Endodermal cell (in vitro differentiated cells): ENCODE measurements at places on chromosomes 2 and 18. TPM values are rescaled to one million over a fixed set of nuclear protein-coding genes. Genes with fewer than 3 reads are reported as not detected.

The ZNF521 gene
- 21.4 to 39.5 TPM (median 26.0 TPM) in 3 replicates for total RNA-seq

The ACMSD gene
- total RNA-seq = not detected in 3 replicates

The PLEK gene
- not detected in 3 replicates for total RNA-seq

The VPS54 gene
- total RNA-seq = 20.7 to 25.8 TPM (median 25.7 TPM) in 3 replicates

The GAD1 gene
- total RNA-seq = 10.5 to 17.6 TPM (median 12.8 TPM) in 3 replicates

The TEX44 gene
- total RNA-seq = not detected in 2 replicates

The FEV gene
- total RNA-seq = not detected in 2 replicates

The MEIS1 gene
- total RNA-seq = 1.8 to 3.0 TPM (median 2.8 TPM) in 3 replicates

The GPAT2 gene
- total RNA-seq = 0.32 and 0.33 TPM in 2 replicates

The GLI2 gene
- total RNA-seq = 17.0 and 21.1 TPM in 2 replicates

The TRMT61B gene
- total RNA-seq = 19.9 and 21.1 TPM in 2 replicates

The UGT1A4 gene
- total RNA-seq = not detected in 2 replicates

DNA sequence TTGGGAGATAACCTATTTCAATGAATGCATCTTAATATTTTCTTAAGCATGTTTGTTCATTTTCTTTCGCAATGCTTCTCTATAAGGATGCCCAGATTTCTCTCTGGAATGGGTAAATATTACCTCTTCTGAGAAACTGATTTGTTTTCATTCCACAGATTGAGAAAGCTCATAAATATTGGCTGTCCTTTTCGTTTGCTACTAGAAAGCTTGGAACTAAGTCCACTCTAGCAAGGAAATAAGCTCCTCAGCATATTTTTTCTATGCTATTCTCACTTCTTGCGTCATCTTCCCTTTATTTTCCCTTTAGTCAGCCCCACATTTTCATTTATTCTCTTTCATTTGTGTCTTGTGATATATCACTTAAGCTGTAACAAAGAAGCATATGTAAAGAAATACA lies 76.3 kb downstream of the ANTXR1 start:
- no peaks in the 10 kb centered on the region for H3K27me3 ChIP-seq
- no peaks in the 10 kb centered on the region for H3K4me1 ChIP-seq
- no peak overlapping the region for H3K27ac ChIP-seq
- H3K4me3 ChIP-seq = no peak overlapping the region

- H3K4me3 ChIP-seq = no peak overlapping the region
- no peak overlapping the region for H3K27ac ChIP-seq
- no peaks in the 10 kb centered on the region for H3K4me1 ChIP-seq
Measured at GRCh38 chr2:35538796-35539195, 816.8 kb upstream of the CRIM1 start.

- H3K27ac ChIP-seq = peak overlapping the region; percentile 46
- peak overlapping the region; percentile 61 for H3K4me3 ChIP-seq
- peaks cover 8% of the 10 kb centered on the region for H3K4me1 ChIP-seq
- no peaks in the 10 kb centered on the region for H3K27me3 ChIP-seq
Measured at GRCh38 chr2:132422736-132423135, 6.1 kb downstream of the GPR39 start.

- no peaks in the 10 kb centered on the region for H3K36me3 ChIP-seq
- no peak overlapping the region for H3K27ac ChIP-seq
- DNase-seq = no peak
- no peak overlapping the region for H3K4me3 ChIP-seq
Measured at GRCh38 chr2:71742953-71743601, 289.7 kb downstream of the DYSF start.

GRCh38 chr2:128594953-128595677 lies 276.4 kb upstream of the HS6ST1 start:
- no peak for DNase-seq
- no peaks in the 10 kb centered on the region for H3K4me1 ChIP-seq
- H3K36me3 ChIP-seq = no peaks in the 10 kb centered on the region
- H3K27ac ChIP-seq = no peak overlapping the region

GRCh38 chr2:179165356-179166000 lies 99.2 kb downstream of the SESTD1 start:
- no peak overlapping the region for H3K27ac ChIP-seq
- H3K4me1 ChIP-seq = peaks cover 2% of the 10 kb centered on the region
- H3K27me3 ChIP-seq = no peaks in the 10 kb centered on the region
- peaks cover 30% of the 10 kb centered on the region for H3K36me3 ChIP-seq
- DNase-seq = no peak
- no peak overlapping the region for H3K4me3 ChIP-seq

GRCh38 chr18:43662657-43663056 lies 385.4 kb upstream of the SYT4 start:
- H3K27me3 ChIP-seq = no peaks in the 10 kb centered on the region
- H3K27ac ChIP-seq = no peak overlapping the region
- H3K4me3 ChIP-seq = no peak overlapping the region
- no peaks in the 10 kb centered on the region for H3K4me1 ChIP-seq
- no peak for DNase-seq
- no peaks in the 10 kb centered on the region for H3K36me3 ChIP-seq

DNA sequence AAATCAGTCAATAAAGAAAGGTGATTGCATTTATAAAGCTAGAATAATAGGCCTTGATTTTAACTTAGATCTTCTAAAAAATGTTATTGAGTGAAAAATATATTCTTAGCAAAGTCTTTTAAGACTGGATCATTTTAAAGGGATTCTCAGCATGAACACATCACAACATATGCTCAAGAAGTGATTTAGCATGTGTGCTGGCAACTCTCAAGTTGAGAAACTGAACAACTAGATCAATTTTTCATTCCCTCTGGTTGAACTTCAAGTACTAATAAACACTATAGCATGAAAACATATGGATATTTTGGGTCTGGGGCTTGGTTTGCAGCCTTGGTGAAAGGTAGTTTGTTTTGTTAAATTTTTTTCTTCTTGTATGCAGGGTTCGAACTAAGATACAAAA lies 107.8 kb upstream of the PNPT1 start:
- H3K4me3 ChIP-seq = no peak overlapping the region
- no peaks in the 10 kb centered on the region for H3K27me3 ChIP-seq
- H3K36me3 ChIP-seq = no peaks in the 10 kb centered on the region
- H3K4me1 ChIP-seq = no peaks in the 10 kb centered on the region
- DNase-seq = no peak

- H3K27me3 ChIP-seq = peaks cover 47% of the 10 kb centered on the region
- H3K27ac ChIP-seq = no peak overlapping the region
- no peak overlapping the region for H3K4me3 ChIP-seq
- no peaks in the 10 kb centered on the region for H3K4me1 ChIP-seq
Measured at GRCh38 chr18:25033747-25034471, 318.1 kb downstream of the ZNF521 start.

- H3K4me3 ChIP-seq = no peak overlapping the region
- H3K36me3 ChIP-seq = no peaks in the 10 kb centered on the region
- no peak overlapping the region for H3K27ac ChIP-seq
- H3K27me3 ChIP-seq = peaks cover 36% of the 10 kb centered on the region
- DNase-seq = no peak
Measured at GRCh38 chr2:19865151-19865550, 36.6 kb downstream of the TTC32 start.

- no peak overlapping the region for H3K4me3 ChIP-seq
- no peak overlapping the region for H3K27ac ChIP-seq
- H3K27me3 ChIP-seq = no peaks in the 10 kb centered on the region
- H3K36me3 ChIP-seq = no peaks in the 10 kb centered on the region
- peak; percentile 66 for DNase-seq
Measured at GRCh38 chr18:62339106-62339988, 14.2 kb downstream of the TNFRSF11A start.

GRCh38 chr2:231621051-231621879 lies 28.6 kb downstream of the TEX44 start:
- DNase-seq = peak; percentile 90
- no peaks in the 10 kb centered on the region for H3K4me1 ChIP-seq
- H3K36me3 ChIP-seq = no peaks in the 10 kb centered on the region
- no peak overlapping the region for H3K27ac ChIP-seq

DNA sequence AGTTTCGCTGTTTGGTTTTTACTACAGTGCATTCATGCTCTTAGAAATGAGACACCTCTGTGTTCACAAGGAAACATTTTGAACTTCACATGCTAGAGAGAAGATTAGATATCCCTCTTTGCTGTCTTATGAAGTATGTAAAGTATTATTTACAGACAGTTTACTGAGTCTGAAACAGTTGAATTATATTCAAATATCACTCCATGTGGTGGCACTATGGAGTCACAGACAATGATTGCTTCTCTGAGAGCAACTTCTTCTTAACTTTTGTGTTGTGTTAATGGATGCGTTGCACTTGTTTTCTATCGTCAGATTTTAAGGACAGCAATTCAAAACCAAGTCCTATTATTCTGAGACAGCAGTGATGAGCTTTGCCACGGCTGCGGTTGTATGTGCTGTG lies 823.6 kb downstream of the GALR1 start:
- no peak for DNase-seq
- no peak overlapping the region for H3K4me3 ChIP-seq
- H3K27ac ChIP-seq = no peak overlapping the region
- no peaks in the 10 kb centered on the region for H3K36me3 ChIP-seq

GRCh38 chr2:40251137-40251536 lies 200.8 kb downstream of the SLC8A1 start:
- no peak overlapping the region for H3K4me3 ChIP-seq
- H3K27me3 ChIP-seq = no peaks in the 10 kb centered on the region
- H3K4me1 ChIP-seq = no peaks in the 10 kb centered on the region
- H3K36me3 ChIP-seq = no peaks in the 10 kb centered on the region

DNA sequence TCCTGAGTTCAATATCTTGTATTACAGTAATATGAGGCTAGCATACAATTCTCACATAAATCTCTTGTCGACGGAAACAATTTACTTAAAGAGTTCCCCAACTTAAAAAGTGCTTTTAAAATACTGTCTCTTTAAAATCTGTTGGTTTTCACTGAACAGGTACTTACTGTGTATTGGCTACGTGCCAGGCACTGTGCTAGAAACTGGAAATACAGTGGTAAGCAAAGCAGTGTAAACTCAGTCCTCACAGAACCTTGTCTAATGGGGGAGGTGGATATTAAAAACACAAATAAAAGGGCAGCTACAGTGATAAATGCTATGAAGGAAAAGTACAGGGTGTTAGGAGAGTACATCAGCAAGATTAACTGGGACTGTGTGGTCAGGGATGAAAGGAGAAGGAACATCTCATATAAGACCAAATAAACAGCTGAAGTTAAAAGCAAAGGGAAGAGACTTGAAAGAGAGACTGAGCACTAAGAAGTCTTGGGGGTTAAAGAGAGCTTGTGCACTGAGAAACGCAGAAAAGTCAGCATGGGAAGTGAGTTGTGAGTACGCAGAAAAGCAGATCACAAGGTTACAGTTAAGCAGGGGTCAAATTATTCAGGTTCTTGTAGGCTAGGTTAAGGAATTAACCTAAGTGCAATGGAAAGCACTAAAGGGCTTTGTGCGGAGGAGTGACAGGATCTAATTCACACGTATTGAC lies 52.5 kb downstream of the USP40 start:
- no peak for DNase-seq
- no peaks in the 10 kb centered on the region for H3K36me3 ChIP-seq
- no peaks in the 10 kb centered on the region for H3K4me1 ChIP-seq
- no peak overlapping the region for H3K27ac ChIP-seq
- no peak overlapping the region for H3K4me3 ChIP-seq

DNA sequence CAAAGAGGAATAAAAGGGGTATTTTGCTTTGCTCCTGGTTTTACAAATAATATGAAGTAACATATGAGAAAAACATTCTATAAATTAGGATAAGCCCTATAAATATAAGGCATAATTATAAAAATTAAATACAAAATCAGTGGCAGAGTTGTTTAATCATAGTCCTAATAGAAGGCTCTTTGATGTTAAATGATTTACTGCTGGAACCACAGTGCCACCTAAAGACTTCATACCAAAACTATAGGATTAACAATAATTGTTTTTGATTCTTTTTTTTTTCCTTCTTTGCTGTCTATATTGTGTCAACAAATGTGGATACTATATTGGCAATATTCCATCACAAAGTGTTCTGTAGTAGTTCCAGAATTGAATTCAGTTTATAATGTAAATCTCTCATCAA lies 837.7 kb upstream of the SLC39A10 start:
- DNase-seq = no peak
- no peaks in the 10 kb centered on the region for H3K27me3 ChIP-seq
- H3K36me3 ChIP-seq = no peaks in the 10 kb centered on the region
- H3K4me3 ChIP-seq = no peak overlapping the region

GRCh38 chr2:165009466-165009865 lies 54.1 kb upstream of the SLC38A11 start:
- no peak overlapping the region for H3K4me3 ChIP-seq
- no peaks in the 10 kb centered on the region for H3K4me1 ChIP-seq
- no peaks in the 10 kb centered on the region for H3K27me3 ChIP-seq
- no peak overlapping the region for H3K27ac ChIP-seq
- no peak for DNase-seq
- no peaks in the 10 kb centered on the region for H3K36me3 ChIP-seq

GRCh38 chr2:208020253-208020652 lies 5.1 kb downstream of the PLEKHM3 start:
- H3K4me1 ChIP-seq = no peaks in the 10 kb centered on the region
- DNase-seq = no peak
- no peak overlapping the region for H3K27ac ChIP-seq
- no peak overlapping the region for H3K4me3 ChIP-seq
- H3K36me3 ChIP-seq = peaks cover 25% of the 10 kb centered on the region

GRCh38 chr2:195411219-195411687 lies 245.8 kb upstream of the SLC39A10 start:
- H3K4me3 ChIP-seq = no peak overlapping the region
- no peak overlapping the region for H3K27ac ChIP-seq
- H3K36me3 ChIP-seq = no peaks in the 10 kb centered on the region
- H3K27me3 ChIP-seq = no peaks in the 10 kb centered on the region

DNA sequence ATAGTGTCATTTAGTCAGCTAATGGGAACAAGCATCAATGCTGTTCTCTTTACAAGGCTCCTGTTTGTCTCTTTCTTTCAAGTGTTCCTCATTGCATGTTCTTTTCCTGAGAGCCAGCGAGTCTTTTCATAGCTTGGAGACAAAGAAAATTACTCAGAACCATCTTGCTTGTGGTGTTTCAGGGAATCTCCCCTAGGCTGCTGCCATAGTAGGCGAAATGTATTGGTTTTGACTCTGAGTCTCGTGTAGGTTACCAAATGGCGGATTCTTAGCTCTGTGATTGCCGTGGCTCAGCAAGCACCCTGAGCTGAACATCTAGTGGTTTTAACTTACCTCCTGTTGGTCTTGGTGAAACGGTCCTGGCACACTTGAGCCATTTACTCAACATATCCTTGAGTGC lies 68.7 kb downstream of the RHBDD1 start:
- no peak for DNase-seq
- H3K27ac ChIP-seq = no peak overlapping the region
- H3K27me3 ChIP-seq = no peaks in the 10 kb centered on the region
- H3K36me3 ChIP-seq = no peaks in the 10 kb centered on the region
